Activated B cell treated with CpG ODN at 0.5 μM for 24 hours (primary cell): ENCODE measurements at places on chromosomes 2 and 18.

GRCh38 chr2:141439524-141439923 lies 691.3 kb downstream of the LRP1B start:
- H3K36me3 ChIP-seq = no peaks in the 10 kb centered on the region
- no peak overlapping the region for H3K4me3 ChIP-seq
- no peak overlapping the region for H3K27ac ChIP-seq
- no peaks in the 10 kb centered on the region for H3K27me3 ChIP-seq

- H3K4me3 ChIP-seq = no peak overlapping the region
- no peak overlapping the region for H3K27ac ChIP-seq
- H3K4me1 ChIP-seq = no peaks in the 10 kb centered on the region
- no peak for DNase-seq
Observed at GRCh38 chr18:45571195-45571594, 44.1 kb upstream of the SLC14A2 start.

DNA sequence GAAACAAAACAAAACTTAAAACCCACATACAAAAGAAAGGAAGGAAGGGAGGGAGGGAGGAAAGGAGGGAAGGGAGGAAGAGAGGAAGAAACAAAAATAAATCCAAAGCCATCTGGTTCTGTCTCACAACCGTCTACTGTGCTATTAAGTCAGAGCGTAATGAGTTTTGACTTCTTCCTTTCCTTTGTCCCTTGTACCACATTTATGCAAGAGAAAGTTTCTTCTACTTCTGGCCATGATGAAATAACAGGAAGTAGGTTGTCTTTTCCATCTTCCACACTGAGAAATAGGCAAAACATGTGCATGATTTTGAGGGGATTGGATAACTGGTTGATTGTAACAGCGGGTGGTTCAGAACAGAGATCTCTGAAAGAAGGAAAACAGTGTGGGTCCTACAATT lies 121.4 kb downstream of the CTAGE1 start:
- no peak overlapping the region for H3K4me3 ChIP-seq
- no peak overlapping the region for H3K27ac ChIP-seq
- no peaks in the 10 kb centered on the region for H3K4me1 ChIP-seq
- no peak for DNase-seq
- no peaks in the 10 kb centered on the region for H3K36me3 ChIP-seq

GRCh38 chr18:61948281-61948741 lies 55.5 kb upstream of the RNF152 start:
- no peak for DNase-seq
- no peak overlapping the region for H3K4me3 ChIP-seq

GRCh38 chr2:136032817-136033535 lies 47.5 kb upstream of the DARS1 start:
- H3K4me3 ChIP-seq = no peak overlapping the region
- peaks cover 4% of the 10 kb centered on the region for H3K4me1 ChIP-seq
- H3K36me3 ChIP-seq = no peaks in the 10 kb centered on the region
- no peak overlapping the region for H3K27ac ChIP-seq

DNA sequence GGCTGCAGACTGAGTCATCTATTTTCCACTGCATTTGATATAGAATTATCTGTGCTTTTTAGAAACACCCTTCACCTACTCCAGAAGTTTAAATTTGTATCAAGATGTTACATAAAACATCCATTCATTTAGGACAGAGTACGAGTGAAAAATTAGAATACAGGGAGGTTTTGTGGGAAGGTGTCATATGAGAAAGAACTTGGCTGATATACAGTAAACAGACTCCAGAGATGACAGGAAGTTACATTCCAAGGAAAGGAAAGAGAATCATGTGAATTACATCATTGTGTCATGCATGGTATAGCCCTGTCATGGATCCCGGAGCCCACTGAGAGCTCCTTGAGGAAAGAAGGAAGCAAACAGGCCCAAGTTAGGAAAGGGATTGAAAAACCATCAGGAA lies 341.5 kb upstream of the PKDCC start:
- no peak overlapping the region for H3K4me3 ChIP-seq
- no peaks in the 10 kb centered on the region for H3K36me3 ChIP-seq
- H3K4me1 ChIP-seq = peaks cover 13% of the 10 kb centered on the region
- H3K27me3 ChIP-seq = no peaks in the 10 kb centered on the region
- no peak overlapping the region for H3K27ac ChIP-seq

GRCh38 chr18:63162271-63163014 lies 157.1 kb downstream of the BCL2 start:
- H3K4me3 ChIP-seq = peak overlapping the region; percentile 71
- H3K27me3 ChIP-seq = no peaks in the 10 kb centered on the region
- peaks cover 89% of the 10 kb centered on the region for H3K4me1 ChIP-seq
- H3K27ac ChIP-seq = peak overlapping the region; percentile 99
